ACHN (cell line): ENCODE measurements at places on chromosomes 11 and 22.

GRCh38 chr22:37578002-37578401, 1.9 kb downstream of the LGALS2 start:
- DNase-seq, result no peak

GRCh38 chr11:30724274-30724673, 138.1 kb upstream of the MPPED2 start:
- DNase-seq, result no peak

DNA sequence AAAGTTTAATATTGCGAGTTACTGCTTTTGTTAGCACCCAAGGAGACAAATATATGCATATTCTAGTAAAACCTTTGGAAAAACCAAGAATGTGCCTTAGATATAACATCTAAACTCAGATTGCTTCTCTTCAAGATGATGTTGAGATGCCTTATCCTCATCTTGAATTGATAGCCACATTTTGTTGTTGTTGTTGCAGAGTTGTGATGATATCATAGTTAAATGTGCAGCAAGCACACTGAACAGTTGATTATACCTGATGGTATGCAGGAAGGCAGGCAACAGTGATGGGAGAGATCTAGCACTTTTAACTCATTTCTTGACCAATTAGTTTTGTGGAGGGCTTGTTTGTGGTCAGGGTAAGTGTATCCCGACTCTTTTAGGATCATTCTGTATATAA, 48.0 kb downstream of the KDM2A start:
- DNase-seq, result no peak

- DNase-seq, result no peak
Observed at GRCh38 chr11:119051440-119052162, 5.4 kb downstream of the HYOU1 start.

DNA sequence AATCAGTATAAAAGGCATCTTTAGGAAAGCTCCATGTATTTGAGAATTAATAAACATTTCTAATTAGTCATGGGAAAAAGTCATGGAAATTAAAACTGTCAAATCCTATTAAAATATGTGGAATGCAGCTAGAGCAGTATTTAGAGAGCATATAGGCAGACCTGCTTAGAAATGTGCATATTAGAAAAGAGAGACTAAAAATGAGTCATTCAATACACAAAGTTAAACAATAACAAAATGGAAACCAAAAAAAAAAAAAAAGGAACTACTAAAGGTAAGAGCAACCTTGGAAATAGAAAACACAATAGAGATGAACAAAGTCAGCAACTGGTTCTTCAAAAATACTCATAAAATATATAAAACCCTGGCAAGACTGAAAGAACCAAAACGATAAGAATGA, 59.7 kb upstream of the RASSF10 start:
- DNase-seq, result peak; percentile 54

- no peak for DNase-seq
Observed at GRCh38 chr11:93936460-93936859, 84.7 kb upstream of the HEPHL1 start.

DNA sequence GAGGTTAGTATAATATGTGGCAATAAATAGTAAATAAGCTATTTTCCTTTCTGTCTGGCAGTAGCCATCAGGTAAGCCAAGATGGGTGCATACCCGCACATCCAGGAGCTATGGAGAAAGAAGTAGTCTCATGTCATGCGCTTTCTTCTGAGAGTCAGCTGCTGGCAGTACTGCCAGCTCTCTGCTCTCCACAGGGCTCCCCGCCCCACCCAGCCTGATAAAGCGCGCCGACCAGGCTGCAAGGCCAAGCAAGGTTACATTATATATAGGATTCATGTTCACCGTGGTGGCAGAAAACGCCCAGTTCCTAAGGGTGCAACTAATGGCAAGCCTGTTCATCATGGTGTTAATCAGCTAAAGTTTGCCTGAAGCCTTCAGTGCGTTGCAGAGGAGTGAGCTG, 126.2 kb downstream of the ATG16L2 start:
- DNase-seq, result no peak

GRCh38 chr22:46031557-46031956, 54.6 kb upstream of the WNT7B start:
- no peak for DNase-seq

DNA sequence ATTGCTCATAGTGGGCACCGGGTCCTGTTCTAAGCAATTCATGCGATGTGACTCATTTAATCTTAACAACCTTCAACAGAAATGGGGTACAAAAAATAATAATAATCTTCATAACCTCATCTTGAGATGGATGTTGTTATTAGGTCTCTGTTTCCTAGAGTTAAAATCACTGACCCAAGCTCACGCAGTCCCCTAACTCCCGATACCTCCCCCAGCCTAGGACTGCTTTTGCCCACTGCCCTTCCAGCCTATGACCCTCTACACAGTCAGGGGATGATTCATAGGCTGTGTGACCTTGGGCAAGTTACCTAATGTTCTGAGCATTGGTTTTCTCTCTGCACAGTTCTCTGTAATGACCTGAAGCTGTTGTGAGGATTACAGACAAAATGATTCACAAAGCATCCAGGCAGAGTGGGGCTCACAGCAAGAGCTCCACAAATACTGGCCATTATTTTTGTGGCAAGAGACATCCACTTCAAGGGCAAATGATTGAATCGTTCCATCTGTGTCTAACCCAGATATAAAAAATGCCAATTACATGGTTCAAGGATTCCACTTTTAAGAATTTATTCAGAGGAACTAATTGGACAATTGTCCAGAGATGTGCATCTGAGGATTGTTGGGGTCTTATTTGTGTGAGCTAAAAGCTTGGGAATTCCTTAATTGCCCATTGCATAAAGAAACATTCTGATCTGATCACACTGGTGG, 20.0 kb downstream of the MTFP1 start:
- no peak for DNase-seq

GRCh38 chr11:74380746-74381439, 17.3 kb downstream of the PGM2L1 start:
- peak; percentile 3 for DNase-seq

- no peak for DNase-seq
Observed at GRCh38 chr22:44901301-44901700, 108.5 kb downstream of the PHF21B start.

GRCh38 chr11:86664930-86665329, 7.5 kb downstream of the ME3 start:
- no peak for DNase-seq

DNA sequence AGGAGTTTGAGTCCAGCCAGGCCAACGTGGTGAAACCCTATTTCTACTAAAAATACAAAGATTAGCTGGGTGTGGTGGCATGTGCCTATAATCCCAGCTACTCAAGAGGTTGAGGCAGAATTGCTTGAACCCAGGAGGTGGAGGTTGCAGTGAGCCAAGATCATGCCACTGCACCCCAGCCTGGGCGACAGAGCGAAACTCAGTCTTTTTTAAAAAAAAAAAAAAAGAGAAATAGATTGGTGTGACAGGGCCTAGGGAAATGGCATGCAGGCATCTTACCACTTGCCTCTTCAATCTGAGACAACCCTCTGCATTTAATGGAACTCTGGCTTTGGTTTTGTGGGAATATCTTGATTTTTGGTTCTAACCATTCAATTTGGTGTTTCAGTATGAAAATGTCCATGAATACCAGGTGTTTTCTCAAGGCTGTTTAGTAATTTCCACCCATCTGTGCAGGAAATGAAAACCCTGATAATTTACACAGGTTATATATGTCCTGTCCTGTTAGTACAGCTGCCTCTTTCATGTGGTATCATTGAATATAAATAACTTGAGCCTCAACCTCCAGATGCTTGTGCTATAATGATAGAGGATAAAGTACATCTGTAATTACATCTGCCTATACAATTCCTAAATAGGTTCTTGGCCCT, 8.4 kb downstream of the XBP1 start:
- DNase-seq, result no peak

DNA sequence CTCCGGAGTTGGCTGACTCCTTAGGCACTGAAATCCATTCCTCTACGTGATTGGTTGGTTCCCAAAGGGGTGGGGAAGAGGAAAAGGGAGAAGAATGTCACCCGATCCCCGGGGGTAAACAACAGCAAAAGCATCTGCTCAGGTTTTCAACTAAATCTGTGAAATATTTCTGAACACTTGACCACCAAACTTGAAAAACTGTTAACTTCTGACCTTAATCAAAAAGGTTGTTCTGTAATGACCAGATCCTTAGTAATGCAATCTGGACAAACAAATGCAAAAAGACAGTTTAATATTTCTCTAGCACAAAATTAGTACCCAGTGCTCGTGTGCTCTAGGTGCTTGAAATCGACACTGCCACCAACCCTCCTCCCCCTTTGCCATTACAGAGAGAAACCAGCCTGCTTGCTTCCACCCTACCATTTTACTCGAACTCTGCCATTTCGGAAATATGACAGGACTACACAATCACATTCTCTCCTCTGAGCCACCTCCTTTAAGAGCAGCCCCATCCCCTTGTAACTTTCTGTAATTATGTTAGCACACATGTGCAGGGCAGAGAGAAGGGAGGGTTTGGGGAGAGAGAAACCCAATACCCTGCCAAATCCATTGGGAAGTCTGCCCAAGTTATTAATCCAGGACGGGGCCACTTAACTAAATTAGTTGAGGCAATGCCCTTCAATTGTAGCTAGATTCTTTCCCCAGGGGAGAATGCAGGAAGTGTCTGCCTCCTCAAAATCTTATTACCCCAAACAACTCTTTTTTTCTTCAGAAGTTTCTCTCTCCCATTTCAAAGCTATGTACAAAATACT, 113.8 kb downstream of the RBFOX2 start:
- peak; percentile 92 for DNase-seq

- DNase-seq, result peak; percentile 3
Observed at GRCh38 chr11:69293087-69293486, 868 bp upstream of the MYEOV start.

DNA sequence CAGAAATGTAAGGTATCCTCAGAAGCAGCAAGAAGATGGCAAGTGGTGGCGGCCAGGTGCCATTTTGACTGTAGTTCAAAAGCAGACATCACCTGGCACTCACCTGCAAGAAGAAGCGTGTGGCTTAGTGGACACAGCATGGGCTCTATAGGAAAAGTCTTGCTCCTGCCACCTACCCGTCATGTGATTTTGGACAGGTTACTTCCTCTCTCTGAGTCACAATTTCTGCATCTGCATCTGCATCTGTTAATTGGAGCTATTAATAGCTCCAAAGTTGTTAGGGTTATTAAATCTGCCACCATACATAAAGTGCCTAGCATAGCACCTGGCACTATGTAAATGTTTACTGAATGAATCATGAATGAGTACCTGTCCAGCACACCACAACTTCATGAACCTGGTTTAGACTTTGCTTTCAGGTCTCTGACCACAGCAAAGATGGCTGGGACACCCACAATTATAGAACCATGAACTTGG, 16.8 kb downstream of the RAB30 start:
- no peak for DNase-seq

DNA sequence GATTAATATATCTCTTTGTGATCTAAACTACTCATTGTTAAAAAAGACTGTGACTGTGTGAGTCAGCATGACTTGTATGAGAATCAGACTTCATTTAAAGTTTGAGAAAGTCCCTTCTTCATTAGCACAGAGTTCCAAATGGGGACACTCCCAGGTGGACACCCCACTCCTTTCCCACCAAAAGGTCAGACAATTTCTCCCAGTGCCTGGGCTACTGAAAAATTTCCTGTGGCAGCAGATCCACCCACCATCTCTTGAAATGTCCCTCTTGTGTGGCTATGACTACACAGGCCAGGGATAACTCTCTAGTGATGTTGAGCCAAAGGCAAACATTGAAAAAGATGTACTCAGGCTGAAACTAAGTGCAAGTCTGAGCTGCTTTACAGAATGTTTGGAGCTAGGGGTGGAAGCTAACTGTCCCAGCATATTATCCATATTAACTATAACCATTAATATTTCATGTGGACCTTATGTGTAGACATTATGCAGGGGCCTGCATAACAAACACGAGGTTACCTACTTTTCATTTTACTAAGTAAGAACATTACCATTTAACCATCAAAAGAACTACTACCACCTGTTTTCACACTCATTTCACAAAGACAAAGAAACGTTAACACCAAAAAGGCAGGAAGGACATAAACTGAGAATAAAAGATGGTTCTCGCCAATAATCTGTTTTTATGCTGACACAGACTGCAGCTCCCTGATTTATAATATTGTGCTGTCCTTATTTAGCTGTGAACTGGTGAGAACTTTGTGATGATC, 44.8 kb downstream of the MMP20 start:
- DNase-seq, result no peak

- no peak for DNase-seq
Observed at GRCh38 chr11:123719452-123719851, 22.0 kb downstream of the ZNF202 start.

DNA sequence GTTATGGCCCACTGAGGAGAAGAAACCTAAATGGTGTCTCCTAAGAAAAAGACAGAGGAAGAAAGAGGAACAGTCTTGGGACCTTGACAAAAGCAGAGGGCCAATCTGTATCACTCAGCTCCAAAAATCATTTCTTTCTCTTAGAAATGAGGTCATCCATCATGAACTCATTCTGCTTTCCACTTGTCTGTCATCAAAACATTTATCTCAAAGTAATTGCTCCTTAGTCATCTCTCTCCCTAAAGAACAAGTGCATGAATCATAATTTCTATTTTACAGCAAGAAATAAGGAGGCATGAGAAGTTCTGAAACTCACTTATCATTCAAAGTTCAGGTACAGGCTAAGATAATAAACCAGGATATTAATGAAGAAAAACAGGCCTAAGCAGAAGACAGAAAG, 375.6 kb downstream of the KCNA4 start:
- DNase-seq, result no peak

DNA sequence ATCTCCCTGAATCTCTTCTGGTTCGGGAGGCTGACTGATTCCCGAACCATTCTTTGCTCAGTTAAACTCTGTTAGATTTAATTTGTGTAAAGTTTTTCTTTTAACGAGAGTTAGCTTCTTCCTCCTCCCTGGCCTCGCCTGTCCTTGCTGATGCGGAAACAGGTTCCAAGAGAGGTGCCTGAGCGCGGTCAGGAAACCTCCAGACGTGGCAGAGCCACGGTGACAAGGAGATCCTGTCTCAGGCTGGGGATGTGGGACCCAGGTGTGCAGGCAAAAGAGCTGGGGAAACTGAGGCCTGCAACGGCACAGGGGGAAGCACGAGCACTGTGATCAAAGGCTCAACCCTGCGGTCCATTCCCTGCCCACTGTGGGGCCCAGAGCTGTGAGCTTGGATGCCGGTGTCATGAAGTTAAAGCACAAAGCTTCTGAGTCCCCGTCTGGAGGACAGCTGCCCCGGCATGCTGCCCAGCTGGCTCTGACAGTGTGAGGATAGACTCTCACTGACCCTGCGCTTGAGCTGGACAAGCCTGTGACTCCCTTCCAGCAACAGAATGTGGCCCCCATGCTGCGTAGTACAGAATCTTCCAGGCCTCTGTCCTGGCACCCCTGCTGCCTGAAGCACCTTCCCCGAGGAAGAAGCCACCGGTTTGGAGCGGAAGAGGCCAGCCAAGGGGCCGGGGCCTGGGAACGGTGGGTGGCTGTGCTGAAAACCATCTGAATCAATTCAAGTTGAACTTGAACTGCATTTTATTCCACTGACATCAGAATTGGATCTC, 960.6 kb downstream of the BRD1 start:
- DNase-seq, result no peak
